ENCODE measurements at places on chromosomes 12 and 14.

DNA sequence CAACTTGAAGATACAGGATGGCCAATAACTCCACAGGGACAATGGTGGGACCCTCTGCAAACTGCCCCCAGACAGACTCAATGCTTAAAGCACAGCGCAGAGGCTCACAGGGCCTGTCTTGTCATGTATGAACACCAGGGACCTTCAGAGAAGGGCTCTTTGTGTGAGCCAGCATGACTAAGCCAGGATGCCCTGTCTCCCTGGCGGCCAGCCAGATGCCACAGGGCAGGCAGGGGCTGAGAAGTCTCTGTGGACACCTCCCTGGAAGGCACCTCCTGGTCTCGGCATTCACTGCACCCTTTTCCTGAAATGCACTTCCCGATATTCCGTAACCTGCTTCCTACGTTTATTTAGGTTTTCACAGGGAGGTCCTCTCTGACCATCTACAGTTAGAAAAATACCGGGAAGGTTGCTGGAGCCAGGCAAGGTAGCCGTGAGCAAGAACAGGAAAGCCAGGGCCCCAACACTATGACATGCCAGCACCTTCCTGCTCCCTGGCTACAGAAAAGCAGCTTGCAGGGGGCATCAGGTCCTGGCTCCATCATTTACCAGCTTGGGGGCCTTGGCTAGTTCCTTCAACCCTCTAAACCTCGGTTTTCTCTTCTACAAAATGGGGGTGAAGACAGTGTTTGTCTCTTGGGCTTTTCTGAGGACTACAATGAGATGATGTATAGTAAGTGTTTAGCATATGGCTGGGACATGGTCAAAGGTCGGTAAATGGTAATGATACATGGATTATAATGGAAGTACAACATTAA is 65.0 kb downstream of the PITPNM2 start:
- no peak for DNase-seq

GRCh38 chr12:2490831-2491230 is 303.9 kb upstream of the FKBP4 start:
- no peak for DNase-seq

DNA sequence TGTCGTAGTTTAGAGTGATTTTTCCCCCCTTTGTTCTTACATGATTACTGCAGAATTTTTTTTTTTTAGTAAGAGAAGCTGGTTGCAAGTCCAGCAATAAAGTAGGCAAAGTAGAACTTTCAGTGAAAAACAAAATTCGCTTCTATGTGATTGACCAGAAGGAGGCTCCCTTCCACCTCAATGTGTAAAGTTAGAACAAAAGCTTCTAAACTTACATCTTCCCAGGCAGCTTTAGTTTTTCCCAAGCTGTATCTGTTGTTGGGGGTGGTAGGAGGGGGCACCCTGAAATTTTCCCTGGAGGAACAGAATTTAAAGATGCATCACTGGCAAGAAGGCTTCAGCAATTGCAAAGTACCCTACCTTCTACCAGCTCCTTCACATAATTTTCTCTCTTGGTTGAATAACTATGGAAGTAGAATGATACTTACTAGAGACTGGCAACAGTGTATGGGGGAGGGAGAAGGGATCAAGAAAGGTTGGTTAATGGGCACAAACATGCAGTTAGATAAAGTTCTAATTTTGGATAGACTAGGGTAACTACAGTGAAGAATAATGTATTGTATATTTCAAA is 87.3 kb upstream of the E2F7 start:
- DNase-seq, result no peak

GRCh38 chr14:65238456-65238855 is 136.1 kb upstream of the MAX start:
- no peak for DNase-seq

- DNase-seq, result no peak
These were observed 42.5 kb downstream of the LMO3 start for GRCh38 chr12:16563504-16563903.

- no peak for DNase-seq
These were observed 103.8 kb downstream of the PRKD1 start for GRCh38 chr14:29823816-29824215.

DNA sequence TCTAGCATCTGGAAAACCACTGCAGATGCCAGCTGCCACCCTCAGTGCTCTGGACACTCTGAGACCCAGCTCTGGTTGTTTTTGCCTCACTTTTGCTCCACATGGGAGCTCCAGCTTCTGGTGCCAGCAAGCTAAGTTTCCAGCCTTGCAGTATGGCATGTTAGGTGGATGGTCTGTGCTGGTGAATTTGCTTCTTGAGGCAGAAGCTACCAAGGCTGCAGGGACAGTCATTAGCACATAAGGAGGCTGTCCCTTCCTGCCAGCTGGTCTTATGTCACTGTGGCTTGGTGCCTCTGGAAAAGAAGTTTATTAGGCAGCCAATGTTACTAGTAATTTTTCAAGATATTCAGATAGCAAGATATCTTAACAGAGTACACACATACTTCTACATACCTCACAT is 64.2 kb upstream of the CSRP2 start:
- no peak for DNase-seq

GRCh38 chr12:131684015-131684725 is 26.7 kb upstream of the SFSWAP start:
- DNase-seq, result no peak

DNA sequence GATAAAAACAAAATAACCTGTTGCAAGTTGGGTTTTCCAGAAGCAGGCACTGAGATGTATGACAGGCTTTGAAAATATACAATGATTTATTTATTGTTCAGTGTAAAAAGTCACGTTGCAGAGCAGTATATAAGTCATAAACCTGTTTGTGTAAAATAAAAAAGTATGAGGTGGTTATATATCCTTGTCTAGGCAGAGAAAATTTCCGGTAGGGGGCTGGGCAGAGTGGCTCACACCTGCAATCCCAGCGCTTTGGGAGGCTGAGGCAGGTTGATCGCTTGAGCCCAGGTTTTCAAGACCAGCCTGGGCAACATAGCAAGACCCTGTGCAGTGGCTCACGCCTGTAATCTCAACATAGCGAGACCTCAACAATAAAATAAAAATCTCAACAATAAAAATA is 16.2 kb upstream of the PPP1CC start:
- no peak for DNase-seq

GRCh38 chr12:52876372-52876771 is 27.6 kb upstream of the KRT78 start:
- DNase-seq, result no peak

- DNase-seq, result no peak
These were observed 34.7 kb downstream of the FBXL14 start for GRCh38 chr12:1559676-1560091.

GRCh38 chr14:49754570-49755097 is 13.3 kb upstream of the KLHDC2 start:
- no peak for DNase-seq

GRCh38 chr14:37403626-37404025 is 191.4 kb downstream of the FOXA1 start:
- no peak for DNase-seq

- no peak for DNase-seq
These were observed 2.9 kb upstream of the PCNX1 start for GRCh38 chr14:70904373-70904772.

DNA sequence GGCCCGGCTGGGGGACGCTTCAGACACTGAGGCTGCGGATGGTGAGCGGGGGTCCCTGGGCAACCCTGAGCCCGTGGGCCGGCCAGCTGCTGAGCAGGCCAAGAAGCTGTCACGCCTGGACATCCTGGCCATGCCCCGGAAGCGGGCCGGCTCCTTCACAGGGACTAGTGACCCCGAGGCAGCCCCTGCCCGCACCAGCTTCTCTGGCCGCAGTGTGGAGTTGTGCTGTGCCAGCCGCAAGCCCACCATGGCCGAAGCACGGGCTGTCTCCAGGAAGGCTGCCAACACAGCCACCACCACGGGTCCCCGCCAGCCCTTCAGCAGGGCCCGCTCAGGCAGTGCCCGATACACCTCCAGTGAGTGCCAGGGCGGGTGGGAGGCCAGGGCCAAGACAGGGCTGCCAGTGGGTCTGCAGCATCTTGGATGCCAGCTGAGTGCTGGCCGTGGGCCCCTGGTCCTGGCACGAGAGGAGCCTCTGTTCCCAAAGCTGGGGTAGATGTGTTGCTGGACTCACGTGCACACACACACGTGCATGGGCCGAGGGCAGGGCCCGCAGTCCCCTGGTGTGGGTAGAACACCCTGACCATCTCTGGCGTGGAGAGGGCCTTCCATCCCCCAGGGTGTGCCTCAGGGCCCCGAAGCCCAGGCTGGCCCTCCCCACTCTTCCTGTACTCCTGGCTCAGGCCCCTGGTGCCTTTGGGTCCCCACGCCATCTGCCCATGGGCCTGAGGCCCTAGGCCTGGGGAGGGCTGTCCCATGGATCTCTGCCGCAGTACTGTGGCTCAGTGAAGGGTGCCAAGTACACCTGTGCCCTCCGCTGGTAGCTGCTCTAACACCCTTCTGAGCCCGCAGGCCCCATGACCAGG is 22.8 kb downstream of the CEP170B start:
- DNase-seq, result no peak

DNA sequence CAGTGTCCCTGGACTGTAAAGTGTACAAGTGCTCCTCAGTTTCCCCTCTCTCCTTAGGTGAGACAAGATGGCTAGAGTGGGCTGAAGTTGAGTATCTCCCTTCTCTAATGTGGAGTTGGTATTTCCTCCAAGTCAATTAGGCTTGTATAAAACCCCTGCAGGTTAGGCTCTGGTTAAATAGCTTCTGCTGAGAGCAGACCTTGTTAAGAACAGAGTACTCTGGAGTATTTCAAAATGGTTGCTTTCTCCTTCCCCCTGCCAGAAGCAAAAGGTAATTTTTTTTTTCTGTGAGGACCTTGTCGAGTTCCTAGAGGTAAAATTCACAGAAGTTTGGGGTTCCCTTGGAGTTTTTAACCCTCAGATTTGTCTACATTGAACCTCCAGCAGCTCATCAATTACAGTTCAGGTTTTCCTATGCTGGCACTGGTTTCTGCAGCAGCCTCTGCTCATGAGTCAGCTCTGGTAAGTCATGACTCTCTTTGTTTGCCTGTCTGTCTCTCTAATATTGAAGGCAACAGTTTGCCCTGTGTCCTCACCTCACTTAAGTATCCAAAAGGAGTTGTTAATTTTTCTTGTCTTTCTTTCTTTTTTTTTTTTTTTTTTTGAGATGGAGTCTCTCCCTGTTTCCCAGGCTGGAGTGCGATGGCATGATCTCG is 27.8 kb upstream of the GLIPR1 start:
- no peak for DNase-seq

DNA sequence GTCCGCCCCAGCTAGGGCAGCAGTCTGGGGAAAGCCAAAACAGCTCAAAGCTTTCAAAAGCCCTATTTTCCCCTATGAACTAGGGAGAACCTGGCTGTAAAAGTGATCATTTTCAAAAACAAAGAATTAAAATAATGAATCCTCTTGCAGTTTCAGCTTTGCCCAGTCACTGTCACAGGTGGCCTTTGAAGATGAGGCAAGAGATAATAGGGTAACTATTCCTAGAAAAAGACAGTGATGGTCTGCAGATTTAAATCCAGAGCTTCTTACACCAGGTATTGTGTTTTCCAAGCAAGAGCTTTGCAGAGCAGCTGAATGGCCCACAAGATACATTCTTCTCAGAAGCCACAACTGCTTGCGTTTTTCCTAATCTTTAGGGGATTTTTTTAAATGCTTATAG is 80.2 kb upstream of the NUDT4 start:
- DNase-seq, result no peak

- no peak for DNase-seq
These were observed 1.6 kb upstream of the SLC7A8 start for GRCh38 chr14:23185063-23185462.

- DNase-seq, result no peak
These were observed 12.3 kb downstream of the GPR19 start for GRCh38 chr12:12683725-12684124.

- DNase-seq, result no peak
These were observed 161.1 kb upstream of the TMTC2 start for GRCh38 chr12:82525616-82526015.

DNA sequence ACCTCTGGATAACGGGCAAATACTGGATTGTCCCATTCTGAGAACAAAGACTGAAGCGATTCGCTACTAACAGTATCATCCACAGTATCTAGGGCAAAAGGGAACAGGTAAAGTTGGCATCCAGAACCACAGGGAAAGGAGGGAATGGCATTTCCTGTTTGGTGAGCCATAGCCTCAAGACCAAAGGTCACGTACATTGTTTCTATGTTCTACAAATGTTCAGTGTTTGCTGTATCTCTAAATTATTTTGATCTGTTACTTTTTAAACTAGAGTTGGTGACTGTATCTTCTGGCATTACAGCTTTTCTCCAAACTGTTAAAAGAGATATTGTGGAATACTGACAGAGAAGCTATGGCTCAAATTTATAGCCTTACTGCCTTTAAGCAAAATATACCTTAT is 9.7 kb downstream of the MLH3 start:
- no peak for DNase-seq

DNA sequence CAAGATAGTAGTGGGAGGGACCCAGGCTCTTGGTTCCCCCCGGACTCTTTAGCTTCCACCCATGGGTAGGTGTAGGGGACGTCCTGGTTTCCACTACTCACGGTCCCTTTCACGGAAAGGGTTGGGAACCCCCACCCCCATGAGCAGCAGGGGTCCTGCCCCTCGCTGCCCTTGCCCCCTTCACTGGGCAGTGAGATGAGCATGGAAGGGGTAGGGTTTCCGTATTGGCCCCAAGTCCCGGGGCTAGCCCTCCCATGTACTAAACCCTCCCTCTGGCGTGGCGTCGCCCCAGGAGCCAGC is 12.7 kb downstream of the AGAP2 start:
- no peak for DNase-seq

- DNase-seq, result no peak
These were observed 199.8 kb downstream of the RPL10L start for GRCh38 chr14:46451800-46452199.

DNA sequence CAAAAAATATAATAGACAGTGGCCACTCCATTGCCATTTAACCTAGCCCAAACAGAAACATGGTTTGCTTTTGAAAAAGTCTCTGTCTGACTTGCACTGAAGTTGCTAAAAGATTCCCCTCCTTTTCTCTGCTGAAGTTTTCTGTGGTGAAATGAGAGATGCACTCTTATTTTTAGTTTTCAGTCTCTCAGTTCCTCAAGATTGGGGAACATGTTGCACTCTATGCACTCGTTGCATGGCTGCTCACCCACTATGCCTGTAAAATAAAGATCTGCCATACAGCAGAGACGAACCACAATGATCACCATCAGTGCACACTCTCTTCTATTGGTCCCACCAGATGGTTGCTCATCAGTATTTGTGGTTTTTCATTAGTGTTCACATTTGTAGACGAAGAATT is 13.1 kb upstream of the DAAM1 start:
- no peak for DNase-seq

DNA sequence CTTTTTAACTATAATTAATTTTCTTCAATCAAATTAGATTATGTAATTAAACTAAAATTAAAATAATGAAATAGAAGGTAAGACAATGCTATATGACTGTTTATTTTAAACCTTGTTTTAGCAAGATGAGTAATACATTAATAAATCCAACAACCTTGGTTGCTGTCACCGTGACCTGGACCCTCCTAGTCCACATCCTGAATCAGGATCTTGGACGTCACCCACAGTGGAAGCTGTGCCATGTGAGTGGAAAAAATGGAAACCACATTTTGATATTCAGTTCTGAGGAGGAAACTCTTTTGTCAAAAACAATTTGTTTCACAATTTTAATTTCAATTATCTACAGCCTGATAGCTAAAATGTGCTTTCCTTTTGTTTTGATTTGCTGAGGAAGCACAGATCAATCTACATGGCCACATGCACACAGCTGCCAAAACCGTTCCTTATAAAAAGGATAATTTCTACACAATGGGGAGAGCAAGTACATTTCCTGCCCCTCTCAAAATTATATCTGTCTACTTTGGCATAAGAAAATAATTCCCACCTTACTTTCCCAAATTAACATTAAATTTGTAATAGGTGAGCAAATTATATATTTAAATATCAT is 255.5 kb downstream of the RASSF9 start:
- DNase-seq, result no peak
